ENCODE measurements at places on chromosomes 13 and 19.

DNA sequence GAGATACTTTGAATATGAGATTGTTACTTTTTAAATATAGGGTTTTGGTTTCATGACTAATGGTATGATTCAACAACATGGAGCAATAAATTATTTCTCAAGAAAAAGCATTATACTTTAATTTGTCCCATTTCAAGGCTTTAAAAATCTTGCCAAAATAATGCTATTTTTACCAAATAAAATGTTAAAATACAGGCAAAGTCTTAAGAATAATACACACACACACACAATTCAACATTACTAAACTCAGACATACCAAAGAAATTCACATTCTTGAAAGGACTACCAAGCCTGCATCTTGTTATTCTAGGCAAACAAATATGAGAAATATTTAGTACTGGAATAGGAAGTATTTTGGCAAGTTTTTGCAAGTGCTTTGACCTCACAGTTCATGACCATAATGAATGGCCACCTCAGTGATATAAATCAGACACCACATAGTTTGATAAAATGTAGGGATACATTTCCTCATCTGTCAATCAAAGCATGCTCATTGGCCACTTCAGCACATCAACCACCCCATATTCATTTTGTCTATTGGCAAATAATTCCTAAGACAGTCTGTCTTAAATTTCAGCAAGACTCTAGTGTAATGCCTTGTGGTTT, 107.2 kb downstream of the NALCN start:
- no peak for DNase-seq

DNA sequence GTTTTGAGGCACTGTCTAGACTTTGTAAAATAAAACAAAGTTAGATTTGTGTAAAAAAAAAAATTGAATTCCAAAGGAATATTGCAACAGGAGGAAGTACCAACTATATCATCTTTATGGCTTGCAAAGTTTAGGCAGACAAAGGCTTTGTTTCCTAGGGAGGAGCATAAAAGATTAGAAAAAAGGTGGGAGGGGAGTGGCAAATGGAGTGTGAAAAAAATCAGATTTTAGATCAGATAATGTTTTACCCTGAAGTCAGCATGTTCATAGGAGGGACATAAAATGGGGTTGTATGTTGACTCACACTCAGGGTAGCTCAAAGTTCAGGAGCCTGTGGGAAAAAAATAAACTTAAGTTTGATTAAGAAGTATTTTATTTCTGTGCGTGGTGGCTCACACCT, 3.7 kb downstream of the ZNF85 start:
- no peak for DNase-seq

DNA sequence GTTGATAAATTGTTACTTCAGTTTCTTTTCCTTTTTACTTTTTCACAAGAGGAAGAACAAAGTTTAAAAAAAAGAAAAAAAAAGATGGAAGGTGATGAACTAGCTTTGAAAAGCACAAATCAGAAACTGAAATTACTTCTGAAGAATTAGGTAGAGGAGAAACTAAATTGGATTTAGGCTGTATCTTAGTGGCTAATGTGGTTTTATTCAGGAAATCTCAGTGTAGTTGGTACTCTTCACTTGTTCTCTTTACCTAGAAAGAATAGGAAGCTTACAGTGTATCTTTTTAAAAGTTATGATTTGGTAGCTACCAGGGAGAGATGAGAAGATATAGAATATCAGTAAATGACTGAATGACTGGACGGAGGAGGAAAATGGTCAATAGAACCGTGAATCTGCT, 247.7 kb downstream of the GGACT start:
- no peak for DNase-seq

GRCh38 chr13:49481788-49482187, 14.0 kb upstream of the PHF11 start:
- no peak for DNase-seq

DNA sequence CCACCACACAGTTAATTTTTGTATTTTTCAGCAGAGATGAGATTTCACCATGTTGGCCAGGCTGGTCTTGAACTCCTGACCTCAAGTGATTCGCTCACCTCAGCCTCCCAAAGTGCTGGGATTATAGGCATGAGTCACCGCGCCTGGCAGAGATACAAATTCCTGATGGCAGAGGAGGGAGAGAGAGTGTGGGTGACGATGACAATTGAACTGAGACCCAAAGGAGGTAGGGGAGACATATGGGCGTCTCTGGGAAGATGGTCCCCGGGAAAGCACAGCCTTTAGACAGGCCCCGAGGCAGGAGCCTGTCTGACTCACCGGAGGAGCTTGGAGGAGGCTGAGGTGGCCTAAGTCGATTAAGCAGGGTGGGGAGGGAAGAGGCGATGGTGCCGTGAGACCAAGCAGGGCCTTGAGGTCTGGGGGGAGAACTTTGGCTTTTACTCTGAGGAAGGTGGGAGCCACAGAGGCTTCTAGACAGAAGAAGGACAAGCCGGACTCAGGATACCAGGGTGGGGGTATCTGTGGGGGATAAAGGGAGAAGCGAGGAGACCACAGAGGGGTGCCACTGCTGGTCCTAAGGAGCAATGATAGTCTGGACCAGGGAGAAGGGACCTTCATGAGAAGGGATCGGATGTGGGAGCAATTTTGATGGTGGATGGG, 38.2 kb downstream of the ARRDC2 start:
- no peak for DNase-seq

- no peak for DNase-seq
Observed at GRCh38 chr13:44165889-44166496, 207.6 kb upstream of the SERP2 start.

DNA sequence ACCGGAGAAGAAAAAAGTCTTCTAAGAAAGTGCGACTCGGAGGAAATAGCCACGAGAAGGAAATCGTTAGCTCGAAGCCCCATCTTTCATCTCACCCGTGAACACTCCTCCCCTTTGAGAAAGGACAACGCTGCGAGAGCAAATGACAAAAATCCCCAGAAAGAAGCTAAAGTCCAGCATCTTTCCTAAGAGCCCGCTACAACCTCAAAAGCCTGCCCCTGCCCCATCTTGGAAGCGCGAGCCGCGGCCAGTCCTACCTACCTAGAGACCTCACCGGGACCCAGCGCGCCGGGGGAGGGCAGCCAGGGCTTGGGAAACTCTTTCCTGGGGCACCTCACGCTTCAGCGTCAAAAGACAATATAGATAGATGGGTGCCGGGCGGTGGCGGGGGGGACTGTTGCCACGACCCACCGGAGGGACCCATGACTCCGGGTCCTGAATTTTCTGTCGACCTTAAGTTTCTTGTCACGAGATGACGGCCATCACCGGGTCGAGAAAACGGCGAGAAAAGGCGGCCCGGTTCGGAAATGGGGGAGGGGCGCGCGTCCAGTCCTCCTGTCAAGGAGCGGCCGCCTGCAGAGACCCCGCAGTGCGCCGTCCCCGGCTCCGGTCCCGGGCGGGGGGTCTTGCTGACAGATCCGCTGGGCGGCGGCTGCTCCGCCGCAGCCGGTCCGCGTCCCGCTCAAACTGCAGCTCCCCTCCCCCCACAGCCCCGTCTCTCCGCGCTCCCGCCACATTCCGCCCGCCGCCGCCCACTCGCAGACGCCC, 65.9 kb downstream of the KCNRG start:
- peak; percentile 77 for DNase-seq

DNA sequence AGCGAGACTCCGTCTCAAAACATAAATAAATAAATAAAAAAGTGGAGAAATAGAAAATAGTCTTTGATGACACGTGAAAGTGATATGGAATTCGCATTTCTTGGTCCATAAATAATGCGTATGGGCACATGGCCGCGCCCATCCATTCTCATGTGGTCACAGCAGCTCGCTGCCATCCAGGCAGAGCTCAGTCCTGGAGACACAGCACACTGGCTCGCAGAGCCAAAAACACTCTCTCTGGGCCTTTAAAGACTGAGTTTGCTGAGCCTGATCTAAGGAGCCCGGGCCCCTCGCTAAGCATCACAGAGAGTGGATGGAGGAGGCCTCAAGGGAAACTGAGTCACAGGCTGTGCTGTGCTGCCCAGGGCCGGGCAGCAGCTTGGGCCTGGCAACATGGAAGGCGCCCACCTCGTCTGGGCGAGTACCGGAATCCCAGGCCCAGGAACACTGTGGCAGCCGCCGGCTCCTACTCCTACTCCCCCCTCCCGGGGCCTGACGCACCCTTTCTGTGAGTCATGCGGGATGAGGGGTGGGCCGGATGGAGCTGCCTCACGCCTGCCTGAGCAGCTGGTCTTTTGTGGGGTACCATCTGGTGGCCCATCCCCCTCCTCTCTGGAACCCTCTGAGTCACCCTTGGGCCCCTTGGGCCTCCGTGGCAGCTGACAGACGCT, 28.9 kb upstream of the CACTIN start:
- DNase-seq = no peak

- DNase-seq = no peak
Observed at GRCh38 chr13:51843529-51843928, 1.4 kb downstream of the TMEM272 start.

GRCh38 chr13:99501848-99502301, 603 bp downstream of the TM9SF2 start:
- DNase-seq = peak; percentile 47

DNA sequence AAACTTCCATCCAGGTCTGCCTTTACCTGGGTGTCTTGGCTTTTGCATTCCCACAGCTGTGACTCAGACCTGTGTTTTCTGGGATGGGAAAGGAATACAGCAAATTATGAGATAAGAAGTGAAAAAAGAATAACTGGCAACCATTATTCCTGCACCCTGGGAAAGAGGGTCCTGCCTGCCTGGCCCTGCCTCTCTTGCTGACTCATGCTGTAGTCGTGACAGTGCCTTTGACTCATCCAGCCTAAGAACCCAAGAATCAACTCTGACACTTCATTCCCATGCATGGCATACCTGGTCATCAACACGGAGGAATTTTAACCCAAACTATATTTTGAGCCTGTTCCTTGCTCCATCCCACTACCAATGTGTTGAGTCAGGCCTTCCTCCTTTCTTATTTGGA, 185.4 kb upstream of the SERP2 start:
- DNase-seq = no peak

- peak; percentile 28 for DNase-seq
Observed at GRCh38 chr13:32731576-32731975, 145.3 kb downstream of the PDS5B start.

GRCh38 chr13:52738719-52739467, 727 bp downstream of the CNMD start:
- DNase-seq = peak; percentile 55

- DNase-seq = no peak
Observed at GRCh38 chr13:90455823-90456222, 891.7 kb upstream of the MIR17HG start.

- peak; percentile 90 for DNase-seq
Observed at GRCh38 chr13:79480954-79481684, at the start of gene NDFIP2. NDFIP2 (plus strand) TSS chr13:79481155; CDS start chr13:79481204, 49 bp downstream.

DNA sequence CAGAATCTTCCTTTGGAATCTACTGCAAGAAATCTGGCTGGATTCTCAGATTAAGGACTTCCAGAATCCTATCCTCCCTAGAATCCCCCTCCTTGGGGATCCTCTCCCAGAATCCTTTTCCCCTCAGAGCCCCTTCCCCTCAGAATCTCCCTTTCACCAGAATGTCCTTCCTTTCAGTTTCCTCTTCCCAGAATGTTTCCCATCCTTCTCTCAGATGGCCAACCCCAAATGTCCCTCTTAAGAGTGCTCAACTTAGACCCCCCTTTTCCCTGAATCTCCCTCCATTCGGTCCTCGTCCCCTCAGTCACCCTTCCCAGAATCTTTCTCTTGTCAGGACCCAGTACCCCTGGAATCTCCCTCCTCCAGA, 584 bp upstream of the RPS16 start:
- DNase-seq = no peak

DNA sequence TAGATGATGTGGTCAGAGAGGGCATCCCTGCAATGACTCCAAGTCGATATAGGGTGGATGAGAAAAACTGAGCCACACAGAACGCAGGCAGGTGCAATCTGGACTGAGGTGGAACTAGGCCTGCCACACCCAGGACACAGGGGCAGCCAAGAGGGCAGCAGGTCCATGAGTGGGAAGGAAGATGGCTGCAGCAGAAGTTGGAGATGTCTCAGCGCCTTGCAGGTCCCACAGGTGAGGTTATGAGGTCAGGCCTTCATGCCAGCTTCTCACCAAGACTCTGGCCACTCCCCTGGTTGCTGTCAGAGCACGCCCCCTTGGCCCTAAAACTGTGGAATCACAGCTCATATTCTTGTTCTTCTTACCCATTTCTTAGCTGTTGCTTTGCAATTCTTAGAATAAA, 147.7 kb upstream of the VSTM2B start:
- DNase-seq = no peak

GRCh38 chr19:13155472-13156359, 5.5 kb downstream of the IER2 start:
- DNase-seq = peak; percentile 53

DNA sequence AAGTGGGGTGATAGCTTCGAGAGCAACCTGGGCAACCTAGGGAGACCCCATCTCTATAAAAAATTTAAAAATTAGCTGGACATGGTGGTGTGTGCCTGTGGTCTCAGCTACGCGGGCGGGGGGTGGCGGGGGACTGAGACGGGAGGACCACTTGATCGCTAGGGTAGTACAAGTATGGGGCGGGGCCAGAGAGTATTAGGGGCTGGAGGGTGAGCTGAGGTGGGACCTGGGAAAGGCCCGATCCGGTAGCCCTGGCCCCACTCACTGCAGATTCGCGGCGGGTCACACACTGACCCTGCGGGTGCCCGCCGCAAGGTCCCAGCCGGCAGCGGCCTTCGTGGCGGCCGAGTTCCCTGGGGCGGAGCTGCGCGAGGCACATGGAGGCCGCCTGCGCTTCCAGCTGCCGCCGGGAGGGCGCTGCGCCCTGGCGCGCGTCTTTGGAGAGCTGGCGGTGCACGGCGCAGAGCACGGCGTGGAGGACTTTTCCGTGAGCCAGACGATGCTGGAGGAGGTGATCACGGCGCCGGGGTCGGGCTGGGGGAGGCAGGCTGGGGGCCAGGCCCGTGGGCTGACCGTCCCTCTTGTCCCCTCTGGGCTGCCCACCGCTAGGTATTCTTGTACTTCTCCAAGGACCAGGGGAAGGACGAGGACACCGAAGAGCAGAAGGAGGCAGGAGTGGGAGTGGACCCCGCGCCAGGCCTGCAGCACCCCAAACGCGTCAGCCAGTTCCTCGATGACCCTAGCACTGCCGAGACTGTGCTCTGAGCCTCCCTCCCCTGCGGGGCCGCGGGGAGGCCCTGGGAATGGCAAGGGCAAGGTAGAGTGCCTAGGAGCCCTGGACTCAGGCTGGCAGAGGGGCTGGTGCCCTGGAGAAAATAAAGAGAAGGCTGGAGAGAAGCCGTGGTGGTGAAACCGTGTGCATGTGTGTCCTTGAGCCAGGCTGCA, 2.0 kb upstream of the ARHGAP45 start:
- DNase-seq = peak; percentile 84

- no peak for DNase-seq
Observed at GRCh38 chr19:46896076-46896794, 35.4 kb downstream of the ARHGAP35 start.

- DNase-seq = peak; percentile 87
Observed at GRCh38 chr19:33416307-33417215, 43.1 kb downstream of the CEBPG start.
